Endothelial cell (in vitro differentiated cells): ENCODE measurements at places on chromosomes 7 and 10. TPM values are rescaled to one million over a fixed set of nuclear protein-coding genes. Genes with fewer than 3 reads are reported as not detected.
A peak's percentile ranks its signal among the peaks of the same experiment; 100 is the strongest.

The MYH16 gene
- total RNA-seq, result not detected

The ASB10 gene
- total RNA-seq, result not detected

The ANKRD61 gene
- not detected for total RNA-seq

The LRRD1 gene
- total RNA-seq, result 0.59 TPM

The ZPBP gene
- total RNA-seq, result not detected

The PON1 gene
- 1.5 TPM for total RNA-seq

The MGAM2 gene
- 0.15 TPM for total RNA-seq

The AKR1B15 gene
- total RNA-seq, result not detected

The MYO3A gene
- 11.4 TPM for total RNA-seq

GRCh38 chr10:72066318-72067284 lies 21.8 kb downstream of the SPOCK2 start:
- H3K4me3 ChIP-seq, result no peak overlapping the region
- H3K27ac ChIP-seq, result no peak overlapping the region
- DNase-seq, result no peak
- H3K36me3 ChIP-seq, result peaks cover 3% of the 10 kb centered on the region
- H3K27me3 ChIP-seq, result peaks cover 7% of the 10 kb centered on the region

DNA sequence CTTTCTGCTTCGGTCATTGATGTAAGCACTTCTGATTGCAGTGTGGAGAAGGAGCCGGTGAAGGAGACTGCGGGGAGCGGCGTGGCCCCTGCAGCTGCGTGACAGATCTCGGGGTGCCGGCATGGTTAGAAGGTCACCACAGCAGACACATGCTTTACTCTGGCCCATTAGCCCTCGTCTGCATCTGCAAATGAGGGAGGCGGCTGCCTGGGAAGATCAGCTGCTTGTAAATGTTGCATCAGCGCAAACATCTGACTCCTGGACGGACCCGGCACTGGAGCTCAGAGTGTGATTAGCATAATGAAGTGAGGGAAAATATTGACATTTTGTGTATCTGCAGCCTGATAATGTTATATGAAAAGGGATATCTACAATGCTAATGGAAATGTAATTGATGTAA lies 30.5 kb upstream of the MNX1 start:
- peaks cover 1% of the 10 kb centered on the region for H3K27me3 ChIP-seq
- peaks cover 4% of the 10 kb centered on the region for H3K36me3 ChIP-seq
- H3K4me1 ChIP-seq, result no peaks in the 10 kb centered on the region
- DNase-seq, result no peak

GRCh38 chr10:58577437-58577777 lies 64.7 kb downstream of the BICC1 start:
- H3K27me3 ChIP-seq, result no peaks in the 10 kb centered on the region
- no peak for DNase-seq
- H3K4me1 ChIP-seq, result no peaks in the 10 kb centered on the region

GRCh38 chr10:114372179-114372578 lies 32.1 kb downstream of the AFAP1L2 start:
- no peak overlapping the region for H3K27ac ChIP-seq
- peaks cover 5% of the 10 kb centered on the region for H3K4me1 ChIP-seq
- DNase-seq, result no peak
- no peak overlapping the region for H3K4me3 ChIP-seq
- no peaks in the 10 kb centered on the region for H3K36me3 ChIP-seq
- H3K27me3 ChIP-seq, result peaks cover 2% of the 10 kb centered on the region

GRCh38 chr10:2081501-2081900 lies 344.2 kb upstream of the ADARB2 start:
- no peak overlapping the region for H3K4me3 ChIP-seq
- no peaks in the 10 kb centered on the region for H3K27me3 ChIP-seq
- H3K4me1 ChIP-seq, result no peaks in the 10 kb centered on the region
- DNase-seq, result peak; percentile 11

- peaks cover 19% of the 10 kb centered on the region for H3K4me1 ChIP-seq
- no peak overlapping the region for H3K4me3 ChIP-seq
- peak; percentile 13 for DNase-seq
These were observed 25.7 kb downstream of the C10orf71 start for GRCh38 chr10:49324711-49325110.

- no peak for DNase-seq
- H3K27ac ChIP-seq, result no peak overlapping the region
- H3K27me3 ChIP-seq, result peaks cover 7% of the 10 kb centered on the region
- no peaks in the 10 kb centered on the region for H3K36me3 ChIP-seq
- H3K4me1 ChIP-seq, result peaks cover 4% of the 10 kb centered on the region
- no peak overlapping the region for H3K4me3 ChIP-seq
These were observed 38.0 kb downstream of the INPP5A start for GRCh38 chr10:132575320-132576201.

GRCh38 chr7:16515785-16516685 lies 10.6 kb upstream of the LRRC72 start:
- H3K36me3 ChIP-seq, result no peaks in the 10 kb centered on the region
- H3K27me3 ChIP-seq, result no peaks in the 10 kb centered on the region
- DNase-seq, result no peak
- H3K4me3 ChIP-seq, result no peak overlapping the region
- H3K4me1 ChIP-seq, result no peaks in the 10 kb centered on the region

DNA sequence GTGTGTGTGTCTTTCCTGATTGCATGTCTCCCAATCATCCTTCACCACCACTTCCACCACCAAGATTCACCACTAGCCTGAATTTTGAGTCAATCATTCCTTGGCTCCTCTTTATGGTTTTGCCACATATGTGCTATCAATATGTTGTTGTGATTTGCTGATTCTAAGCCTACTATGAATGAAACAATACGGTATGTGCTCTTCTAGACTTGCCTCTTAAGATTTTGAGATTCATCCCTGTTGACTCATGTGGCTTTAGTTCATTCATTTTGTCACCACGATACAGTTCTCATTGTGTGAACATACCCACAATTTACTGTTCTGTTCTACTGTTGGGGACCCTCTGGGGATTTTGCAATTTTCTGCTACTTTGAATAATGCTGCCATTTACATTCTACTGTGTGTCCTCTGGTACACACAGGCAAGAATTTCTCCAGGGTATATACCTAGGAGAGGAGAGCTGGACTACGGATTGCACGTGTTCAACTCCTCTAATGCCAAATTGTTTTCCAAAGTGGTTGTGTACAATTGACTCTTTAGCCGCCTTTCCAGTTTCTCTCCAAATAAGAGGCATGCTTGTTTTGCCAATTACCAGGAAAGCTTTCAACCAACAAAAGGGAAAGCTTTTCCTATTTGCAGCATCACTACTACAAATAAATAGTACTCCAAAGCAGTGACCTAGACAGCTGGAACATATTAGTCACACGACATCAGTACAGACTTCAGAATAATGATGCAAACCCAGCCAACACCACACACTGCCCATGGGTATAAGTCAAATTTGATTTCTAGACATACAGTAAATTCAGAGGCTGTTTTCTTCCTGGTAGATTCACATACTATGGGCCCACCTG lies 30.0 kb downstream of the SGMS1 start:
- no peaks in the 10 kb centered on the region for H3K27me3 ChIP-seq
- H3K4me1 ChIP-seq, result no peaks in the 10 kb centered on the region
- no peaks in the 10 kb centered on the region for H3K36me3 ChIP-seq
- no peak overlapping the region for H3K27ac ChIP-seq
- no peak for DNase-seq

DNA sequence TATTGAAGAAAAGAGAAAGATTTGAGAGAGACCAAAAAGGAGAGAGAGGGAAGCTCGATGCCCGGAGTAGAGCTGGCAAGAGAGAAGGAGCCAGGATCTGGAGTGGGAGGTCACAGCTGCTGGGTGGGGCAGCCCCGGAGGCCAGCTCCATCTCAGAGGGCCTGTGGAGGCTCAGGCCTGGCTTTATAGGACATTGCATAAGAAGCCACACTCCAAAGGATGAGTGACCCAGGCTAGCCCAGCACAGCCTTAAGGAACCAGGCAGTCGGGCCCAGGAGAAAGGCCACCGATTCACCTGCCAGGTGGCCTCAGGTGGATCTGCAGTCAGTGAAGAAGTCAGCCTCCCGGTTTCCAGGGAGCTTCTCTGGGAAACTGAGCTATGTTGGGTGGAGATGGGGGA lies 676 bp downstream of the PLAC9 start:
- H3K27me3 ChIP-seq, result peaks cover 1% of the 10 kb centered on the region
- peaks cover 3% of the 10 kb centered on the region for H3K4me1 ChIP-seq
- DNase-seq, result no peak
- no peak overlapping the region for H3K4me3 ChIP-seq

GRCh38 chr10:117663750-117664149 lies 121.2 kb downstream of the EMX2 start:
- no peaks in the 10 kb centered on the region for H3K4me1 ChIP-seq
- no peaks in the 10 kb centered on the region for H3K36me3 ChIP-seq
- no peak overlapping the region for H3K27ac ChIP-seq
- H3K4me3 ChIP-seq, result no peak overlapping the region
- no peak for DNase-seq
- H3K27me3 ChIP-seq, result peaks cover 7% of the 10 kb centered on the region

DNA sequence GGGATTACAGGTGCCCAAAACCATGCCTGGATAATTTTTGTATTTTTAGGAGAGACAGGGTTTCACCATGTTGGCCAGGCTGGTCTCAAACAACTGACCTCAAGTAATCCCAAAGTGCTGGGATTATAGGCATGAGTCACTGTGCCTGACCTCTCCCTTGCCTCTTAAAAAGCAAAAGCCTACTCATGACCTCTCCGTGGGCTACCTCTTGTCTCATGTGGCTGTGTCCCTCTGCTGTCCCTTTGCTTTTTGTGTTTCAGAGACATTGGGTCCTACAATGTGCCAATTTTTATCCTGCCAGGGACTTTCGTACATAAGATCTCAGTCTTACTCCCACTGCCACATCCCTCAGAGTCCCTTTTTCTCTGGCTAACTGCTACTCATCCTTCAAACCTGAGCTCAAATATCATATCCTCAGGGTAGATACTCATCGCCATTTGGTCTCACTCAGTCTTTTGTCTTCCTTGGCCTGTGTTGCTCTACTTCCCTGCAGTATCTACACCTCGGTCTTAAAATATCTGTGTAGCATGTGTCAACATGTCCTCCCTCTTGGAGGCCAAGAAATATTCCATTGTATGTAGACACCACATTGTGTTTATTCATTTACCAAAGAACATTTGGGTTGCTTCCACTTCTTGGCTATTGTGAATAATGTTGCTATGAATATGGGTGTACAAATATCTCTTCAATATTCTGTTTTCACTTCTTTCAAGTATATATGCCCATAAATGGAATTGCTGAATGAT lies 465.0 kb upstream of the KLF6 start:
- no peak overlapping the region for H3K27ac ChIP-seq
- no peaks in the 10 kb centered on the region for H3K4me1 ChIP-seq
- no peaks in the 10 kb centered on the region for H3K36me3 ChIP-seq
- DNase-seq, result no peak
- peaks cover 3% of the 10 kb centered on the region for H3K27me3 ChIP-seq

GRCh38 chr10:116352125-116352524 lies 27.9 kb downstream of the CCDC172 start:
- H3K27me3 ChIP-seq, result no peaks in the 10 kb centered on the region
- H3K4me1 ChIP-seq, result no peaks in the 10 kb centered on the region
- H3K4me3 ChIP-seq, result no peak overlapping the region
- no peak for DNase-seq

DNA sequence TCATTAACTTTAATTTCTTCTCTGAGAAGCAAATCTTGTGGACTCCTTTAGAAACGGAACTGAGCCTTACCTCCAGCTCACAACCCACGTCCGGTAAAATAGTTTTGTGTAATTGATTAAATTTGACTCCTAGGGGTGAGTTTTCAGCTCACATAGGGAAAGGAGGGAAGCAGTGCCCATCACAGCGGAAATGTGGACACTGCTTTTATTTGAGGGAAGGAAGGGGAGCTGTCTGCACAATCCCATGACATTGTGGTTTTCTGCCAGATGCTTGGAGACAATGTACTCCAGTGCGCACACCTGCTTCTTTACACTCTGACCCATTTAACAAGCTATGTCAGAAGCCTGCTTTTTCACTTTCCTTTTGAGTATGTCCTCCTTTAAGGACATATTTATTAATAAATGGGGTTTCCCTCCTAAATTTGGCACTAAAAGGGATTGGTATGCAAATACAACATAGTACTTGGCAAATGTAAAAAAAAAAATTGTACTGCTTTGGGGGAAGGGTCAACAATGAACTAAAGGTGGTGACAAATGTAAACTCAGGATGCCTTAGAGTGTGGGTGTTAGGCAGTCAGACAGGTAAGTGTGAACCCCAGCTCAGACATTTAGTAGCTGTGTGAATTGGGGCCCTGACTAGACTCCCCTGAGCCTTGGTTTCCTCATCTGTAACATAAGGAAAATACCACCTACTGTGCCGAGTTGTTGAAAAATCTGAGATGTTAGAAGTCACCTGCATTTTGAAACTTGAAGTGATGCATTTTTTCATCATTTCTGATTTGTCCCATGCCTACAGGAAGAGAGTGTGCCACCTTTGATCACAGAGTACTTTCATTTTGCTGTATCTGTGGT lies 90.2 kb upstream of the KLF6 start:
- no peak for DNase-seq
- H3K4me3 ChIP-seq, result no peak overlapping the region
- H3K27me3 ChIP-seq, result no peaks in the 10 kb centered on the region
- H3K4me1 ChIP-seq, result no peaks in the 10 kb centered on the region

- peaks cover 3% of the 10 kb centered on the region for H3K27me3 ChIP-seq
- peaks cover 3% of the 10 kb centered on the region for H3K4me1 ChIP-seq
- no peak overlapping the region for H3K27ac ChIP-seq
- peaks cover 15% of the 10 kb centered on the region for H3K36me3 ChIP-seq
These were observed 240.4 kb downstream of the KIAA1217 start for GRCh38 chr10:24449321-24449740.

GRCh38 chr10:48505394-48506112 lies 99.3 kb downstream of the ARHGAP22 start:
- H3K4me1 ChIP-seq, result peaks cover 15% of the 10 kb centered on the region
- no peak overlapping the region for H3K27ac ChIP-seq
- DNase-seq, result no peak
- H3K36me3 ChIP-seq, result no peaks in the 10 kb centered on the region

- DNase-seq, result peak; percentile 40
- H3K27me3 ChIP-seq, result peaks cover 7% of the 10 kb centered on the region
- peaks cover 20% of the 10 kb centered on the region for H3K4me1 ChIP-seq
- peaks cover 27% of the 10 kb centered on the region for H3K36me3 ChIP-seq
These were observed at the start of gene RAPGEF5 for GRCh38 chr7:22356701-22357310. Gene RAPGEF5, minus strand, starts transcription at chr7:22357154. Its CDS starts 94 bp downstream, at chr7:22357060.

DNA sequence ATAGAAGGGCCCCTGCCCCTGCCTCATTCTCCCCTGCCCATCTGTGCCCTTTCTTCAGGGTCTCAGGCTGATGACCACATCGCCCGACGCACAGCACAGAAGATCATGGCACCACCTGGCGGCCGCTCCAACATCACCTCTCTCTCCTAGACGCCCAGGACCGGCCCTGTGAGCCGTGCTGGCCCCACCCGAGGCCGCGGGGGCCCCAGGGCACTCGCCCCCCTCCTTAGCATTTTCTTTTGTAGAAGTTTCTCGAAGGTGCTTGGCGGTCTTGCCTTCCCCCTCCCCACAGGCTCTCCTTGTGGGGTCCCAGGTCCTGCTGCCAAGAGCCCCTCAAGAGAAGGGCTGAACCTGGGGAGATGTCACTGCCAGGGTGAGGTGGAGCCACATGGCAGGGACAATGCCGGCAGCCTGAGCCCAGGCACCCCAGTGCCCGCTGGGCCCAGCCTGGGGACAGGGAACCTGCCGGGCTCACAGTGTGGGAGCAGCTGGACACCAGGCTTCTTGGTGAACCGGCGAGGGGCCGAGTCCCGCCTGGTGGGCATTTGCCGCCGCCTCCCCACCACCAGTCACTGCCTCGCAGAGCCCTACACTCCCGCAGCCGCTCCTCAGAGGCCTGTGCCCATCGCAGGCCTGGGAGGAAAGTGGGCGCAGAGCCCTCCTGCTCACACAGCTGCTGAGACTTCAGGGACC lies 18.2 kb downstream of the DPYSL4 start:
- DNase-seq, result no peak
- no peak overlapping the region for H3K4me3 ChIP-seq
- H3K27ac ChIP-seq, result no peak overlapping the region

GRCh38 chr10:76009531-76009930 lies 578.1 kb downstream of the LRMDA start:
- no peak overlapping the region for H3K4me3 ChIP-seq
- H3K36me3 ChIP-seq, result no peaks in the 10 kb centered on the region
- no peaks in the 10 kb centered on the region for H3K27me3 ChIP-seq
- no peaks in the 10 kb centered on the region for H3K4me1 ChIP-seq
- no peak for DNase-seq
- H3K27ac ChIP-seq, result no peak overlapping the region
